ENCODE measurements at places on chromosomes 4 and X. TPM values are rescaled to one million over a fixed set of nuclear protein-coding genes. Genes with fewer than 3 reads are reported as not detected.
A peak's percentile ranks its signal among the peaks of the same experiment; 100 is the strongest.

GRCh38 chr4:35342833-35343232 lies 901.5 kb downstream of the ARAP2 start:
- no peak for DNase-seq

DNA sequence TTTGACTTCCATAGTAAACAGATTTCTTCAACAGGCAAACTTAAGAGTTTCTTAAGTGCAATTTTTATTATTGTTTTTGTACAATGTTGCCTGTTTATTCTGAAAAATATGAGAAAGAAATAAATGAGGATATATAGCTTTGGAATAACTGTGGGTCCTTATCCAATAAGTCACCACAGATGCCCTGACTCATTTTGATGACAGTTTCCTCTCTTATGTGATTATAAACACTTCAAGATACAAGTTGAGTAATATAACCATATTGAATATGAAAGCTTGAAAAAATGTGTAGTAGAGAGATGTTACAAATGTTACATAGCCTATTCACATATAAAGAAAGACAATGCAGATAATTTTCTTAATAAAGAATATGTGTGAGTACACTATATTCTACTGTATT lies 931.6 kb downstream of the RAPGEF2 start:
- no peak for DNase-seq

- DNase-seq = no peak
These were observed 39.9 kb upstream of the HMX1 start for GRCh38 chr4:8911316-8912088.

- no peak for DNase-seq
These were observed 47.0 kb upstream of the SCOC start for GRCh38 chr4:140326395-140326993.

DNA sequence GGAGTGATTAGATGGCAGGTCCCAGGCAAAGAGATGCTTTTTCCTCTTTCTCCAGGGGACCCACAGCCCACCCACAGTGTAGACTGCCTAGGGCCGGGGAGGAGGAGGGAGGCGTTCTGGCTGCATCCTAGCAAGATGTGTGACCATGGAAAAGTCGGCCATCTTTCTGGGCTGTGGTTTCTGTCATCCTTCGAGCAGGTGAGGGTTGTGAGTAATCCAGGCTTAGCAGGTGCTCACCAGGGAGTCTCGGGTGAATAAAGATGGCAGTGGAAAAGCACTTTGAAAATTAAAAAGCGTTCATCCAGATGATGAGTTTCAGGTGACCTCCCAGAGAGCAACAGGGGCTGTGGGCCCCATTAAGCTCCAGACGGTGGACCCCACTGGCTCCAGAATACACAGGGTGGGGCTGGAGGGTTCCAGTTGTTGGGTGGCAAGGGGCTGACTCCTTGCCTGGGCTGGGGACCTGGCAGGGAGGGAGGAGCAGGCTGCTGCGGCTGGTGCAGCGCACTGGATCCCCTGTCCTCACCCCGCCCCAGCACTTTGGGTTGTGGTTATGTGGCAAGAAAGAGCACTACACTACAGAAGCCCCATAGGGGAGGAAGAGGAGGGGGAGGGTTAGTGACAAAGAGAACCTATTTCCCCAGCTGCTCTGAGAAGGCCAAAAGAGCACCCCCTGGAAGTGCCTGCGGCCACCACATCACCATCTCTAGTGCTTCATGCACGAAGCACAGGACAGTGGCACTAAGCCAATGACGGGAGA lies 23.7 kb downstream of the ELF4 start:
- DNase-seq = peak; percentile 10

DNA sequence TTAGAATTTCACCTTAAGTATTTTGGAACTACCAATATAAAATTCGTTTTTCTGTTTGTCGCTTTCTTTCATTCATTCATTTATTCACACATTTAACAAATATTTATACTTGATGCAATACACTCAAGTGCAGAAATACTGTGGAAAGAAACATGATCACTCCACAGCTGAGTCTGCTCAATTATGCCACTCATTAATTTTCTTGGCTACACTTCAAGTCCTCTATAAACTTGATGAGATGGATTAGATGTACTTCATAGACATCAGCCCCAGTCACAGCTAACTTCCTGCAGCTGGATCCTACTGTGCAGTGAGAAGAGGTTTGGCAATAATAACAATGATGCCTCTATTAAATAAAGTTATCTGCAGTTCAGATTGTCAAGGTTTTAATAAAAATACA lies 208.1 kb downstream of the PDGFC start:
- no peak for DNase-seq

DNA sequence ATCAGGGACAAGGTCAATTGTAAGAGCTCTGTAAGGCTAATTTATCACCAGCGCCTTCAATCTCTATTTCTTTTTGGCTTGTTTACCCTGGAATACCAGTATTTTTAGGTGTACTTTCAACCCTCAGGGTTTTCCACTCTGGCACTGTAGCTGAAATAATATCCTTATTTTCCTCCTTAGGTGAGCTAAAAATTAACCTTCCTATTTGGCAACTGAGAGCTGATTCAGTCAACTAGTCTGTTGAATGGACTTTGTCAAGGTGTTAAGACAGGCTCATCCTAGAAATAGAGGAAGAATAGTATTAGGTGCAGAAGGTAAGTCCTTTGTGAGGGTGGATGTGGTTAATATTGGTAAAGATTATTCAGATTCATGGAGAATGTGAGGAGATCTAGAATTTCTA lies 101.3 kb upstream of the BANK1 start:
- no peak for DNase-seq

DNA sequence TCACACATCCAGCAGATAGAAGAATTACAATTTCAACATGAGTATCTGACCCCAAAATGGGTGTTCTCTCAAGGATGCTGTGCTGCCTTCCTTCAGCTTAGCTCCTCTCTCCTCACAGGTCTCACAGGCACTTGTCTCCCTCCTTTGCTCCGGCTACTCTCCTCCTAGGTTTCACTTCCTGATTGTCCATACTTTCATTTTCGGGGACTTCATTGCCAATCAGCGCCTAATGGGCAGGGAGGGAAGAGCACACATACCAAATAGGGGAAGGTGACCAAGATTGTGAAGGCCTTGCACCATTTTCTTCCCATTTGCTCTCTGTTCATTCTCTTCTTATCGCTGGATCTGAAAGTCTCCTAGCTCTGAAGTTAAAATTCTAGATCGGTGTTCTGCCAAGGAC lies 125.4 kb upstream of the EOLA2 start:
- no peak for DNase-seq

- DNase-seq = no peak
These were observed 85.5 kb downstream of the STARD8 start for GRCh38 chrX:68732906-68733493.

- DNase-seq = no peak
These were observed 7.8 kb downstream of the FRG2 start for GRCh38 chr4:190019023-190019858.

GRCh38 chr4:57190601-57191481 lies 80.7 kb upstream of the IGFBP7 start:
- DNase-seq = no peak

GRCh38 chr4:82017680-82018079 lies 356.1 kb downstream of the HNRNPD start:
- no peak for DNase-seq

DNA sequence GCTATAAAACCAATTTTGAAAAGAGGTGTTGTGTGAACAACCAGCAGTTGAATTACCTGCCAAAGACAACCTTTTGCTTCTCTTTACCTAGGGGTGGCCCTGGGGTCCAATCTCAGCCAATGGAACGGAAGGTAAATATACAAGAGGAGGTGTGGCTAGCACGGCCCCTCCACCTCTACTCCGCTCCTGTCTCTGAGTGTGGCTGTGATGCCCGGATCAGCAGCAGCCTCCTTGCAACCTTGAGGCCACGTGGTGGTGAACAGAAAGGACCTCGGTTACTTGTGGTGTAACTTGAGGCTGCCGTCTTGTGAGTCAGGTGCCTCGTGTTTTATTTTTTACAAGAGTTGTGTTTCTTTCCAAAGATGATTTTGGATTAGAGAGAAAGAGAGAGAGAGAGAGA lies 121.5 kb upstream of the PPP2R3B start:
- no peak for DNase-seq

- no peak for DNase-seq
These were observed 71.1 kb downstream of the NYX start for GRCh38 chrX:41518127-41518840.

GRCh38 chrX:5113128-5113527 lies 1115.5 kb downstream of the NLGN4X start:
- no peak for DNase-seq

DNA sequence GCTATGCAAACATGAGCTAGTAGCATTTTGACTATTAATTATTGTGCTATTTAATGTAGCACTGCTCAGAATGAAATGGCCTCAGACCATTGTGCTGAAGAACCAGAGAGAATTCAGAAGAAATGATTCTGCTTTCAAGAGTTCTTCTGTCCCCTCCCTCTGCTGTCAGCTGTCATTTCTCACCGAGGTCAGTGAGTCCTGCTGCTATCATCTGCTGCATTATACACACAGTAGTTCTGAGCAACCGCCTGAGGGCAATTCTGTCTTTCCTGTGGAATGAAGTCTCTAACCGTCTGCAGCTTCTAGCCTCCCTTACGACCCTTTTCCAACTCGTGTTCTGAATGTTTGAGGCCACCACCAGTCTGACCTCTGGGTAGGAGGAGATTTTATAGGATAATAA lies 249.4 kb downstream of the HNRNPD start:
- DNase-seq = no peak

DNA sequence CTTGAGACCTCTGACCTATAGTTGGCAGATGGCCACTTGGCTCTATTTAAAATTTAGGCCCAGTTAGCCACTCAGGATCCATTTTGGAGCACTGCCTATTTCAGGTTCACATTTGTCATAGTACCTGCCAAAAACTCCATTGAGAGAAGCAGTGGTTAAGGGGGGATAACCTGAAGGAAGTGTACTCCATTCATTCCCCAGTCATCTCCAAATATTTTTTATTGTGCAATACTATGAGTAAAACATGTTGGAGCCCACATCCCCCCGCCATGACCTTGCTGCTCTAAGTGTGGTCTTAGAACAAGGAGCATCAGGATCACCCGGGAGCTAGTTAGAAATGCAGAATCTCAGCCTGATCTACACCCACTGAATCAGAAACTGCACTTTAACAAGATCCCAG lies 21.1 kb downstream of the PLP1 start:
- no peak for DNase-seq

DNA sequence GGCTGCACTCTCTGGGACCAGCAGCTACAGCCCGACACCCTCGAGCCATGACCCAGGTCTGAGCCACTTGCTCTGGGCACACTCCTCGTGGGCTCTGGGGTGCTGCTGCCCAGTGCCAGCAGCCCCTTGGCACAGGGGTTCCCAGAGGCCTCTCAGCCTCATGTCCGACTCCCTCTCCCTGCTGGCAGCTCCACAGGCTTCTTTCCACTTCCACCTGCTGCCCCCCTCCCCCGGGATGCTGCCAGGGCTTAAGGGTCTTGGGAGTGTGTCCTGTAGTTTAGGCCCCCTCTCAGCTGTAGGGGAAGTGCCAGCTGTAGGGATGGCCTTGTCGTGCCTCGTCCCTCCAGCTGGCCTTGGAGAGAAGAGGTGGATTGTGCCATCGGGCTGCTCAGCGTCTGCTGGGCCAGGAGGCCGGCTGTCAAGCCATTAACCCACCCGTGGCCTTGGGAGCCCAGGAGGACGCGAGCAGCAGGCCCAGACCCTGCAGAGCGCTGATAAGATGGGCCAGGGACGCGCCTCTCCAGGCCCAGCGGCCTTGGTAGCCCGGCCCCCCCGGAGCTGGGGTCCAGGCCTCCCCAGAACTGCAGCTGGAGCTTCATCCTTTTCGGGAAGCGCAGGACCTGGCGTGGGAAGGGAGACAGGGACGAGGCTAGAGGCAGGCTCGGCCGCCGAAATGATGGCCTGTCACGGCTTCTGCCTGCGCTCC lies 1.0 kb upstream of the USP27X start:
- DNase-seq = no peak

DNA sequence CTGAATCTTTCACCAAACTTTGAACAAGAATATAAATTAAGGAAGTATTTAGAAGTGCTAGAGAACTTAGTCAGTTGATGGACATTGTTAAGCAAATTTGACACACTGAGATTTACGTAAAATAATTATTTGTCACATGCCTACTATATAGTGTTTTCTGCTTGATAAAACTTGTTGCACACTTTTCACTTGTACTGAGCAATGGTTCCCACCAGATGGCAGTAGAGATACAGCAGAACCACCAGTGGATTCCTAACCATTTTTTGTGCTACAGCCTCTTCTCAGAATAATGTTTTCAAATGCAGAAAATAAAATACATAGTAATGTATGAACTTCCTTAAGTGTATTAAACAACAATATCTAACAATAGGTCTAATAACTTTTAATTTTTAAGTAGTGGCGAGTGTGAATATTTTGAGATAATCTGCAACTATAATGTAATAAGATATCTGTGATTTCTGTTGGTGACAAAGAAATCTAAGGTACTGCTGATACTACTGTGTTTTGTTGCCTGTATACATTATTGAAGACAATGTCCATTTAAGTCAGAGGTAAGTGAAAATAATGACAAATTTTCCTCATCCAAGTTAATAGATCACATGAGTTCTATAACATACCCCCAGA lies 81.2 kb downstream of the APOOL start:
- DNase-seq = no peak

GRCh38 chr4:153798901-153799693 lies 10.2 kb upstream of the SFRP2 start:
- DNase-seq = no peak

GRCh38 chr4:122178961-122179360 lies 26.8 kb downstream of the BLTP1 start:
- no peak for DNase-seq

DNA sequence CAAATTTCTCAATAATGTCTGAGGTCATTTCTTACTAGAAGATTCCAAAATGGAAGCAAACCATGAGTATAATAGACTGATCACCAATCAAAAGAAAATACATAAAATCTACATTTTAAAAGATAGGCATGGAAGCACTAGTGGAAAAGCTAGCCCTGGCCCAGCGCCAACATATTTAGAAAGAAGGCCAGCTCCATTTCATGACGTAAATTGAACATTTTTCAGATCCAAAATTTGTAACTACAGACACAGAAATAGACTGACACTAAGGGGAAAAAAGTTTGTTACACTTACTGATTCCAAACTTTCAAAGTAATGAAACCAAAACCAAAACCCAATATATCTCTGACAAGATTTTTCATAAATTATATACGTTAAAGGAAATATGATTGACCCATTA lies 117.7 kb downstream of the ADAMTS3 start:
- no peak for DNase-seq

Gene FGF5
- total RNA-seq = not detected

Gene HTR2C
- not detected for total RNA-seq

Gene CYBB
- 2.3 TPM for total RNA-seq

Gene NSUN7
- total RNA-seq = 2.4 TPM

Gene CC2D2A
- total RNA-seq = 5.0 TPM

Gene CFI
- total RNA-seq = 13.7 TPM

Gene WNK3
- 1.5 TPM for total RNA-seq

Gene TMEM129
- total RNA-seq = 40.5 TPM

Gene CDX4
- total RNA-seq = not detected

Gene XKRX
- 3.5 TPM for total RNA-seq

Gene CORIN
- total RNA-seq = 4.8 TPM

Gene POF1B
- 46.4 TPM for total RNA-seq

Gene PRSS12
- total RNA-seq = 9.2 TPM

Gene RNF128
- 9.5 TPM for total RNA-seq

Gene TEX13C
- total RNA-seq = not detected

Gene CT47A7
- total RNA-seq = not detected

Gene ATOH1
- total RNA-seq = not detected

Gene AMMECR1
- 14.2 TPM for total RNA-seq

Gene ZNF185
- 292 TPM for total RNA-seq

Gene SOX3
- not detected for total RNA-seq
